ENCODE measurements at places on chromosomes 1 and 21.

GRCh38 chr1:245412306-245412705 lies 257.5 kb downstream of the KIF26B start:
- DNase-seq, result no peak

- DNase-seq, result no peak
Measured at GRCh38 chr1:57003398-57004139, 37.8 kb upstream of the C8B start.

DNA sequence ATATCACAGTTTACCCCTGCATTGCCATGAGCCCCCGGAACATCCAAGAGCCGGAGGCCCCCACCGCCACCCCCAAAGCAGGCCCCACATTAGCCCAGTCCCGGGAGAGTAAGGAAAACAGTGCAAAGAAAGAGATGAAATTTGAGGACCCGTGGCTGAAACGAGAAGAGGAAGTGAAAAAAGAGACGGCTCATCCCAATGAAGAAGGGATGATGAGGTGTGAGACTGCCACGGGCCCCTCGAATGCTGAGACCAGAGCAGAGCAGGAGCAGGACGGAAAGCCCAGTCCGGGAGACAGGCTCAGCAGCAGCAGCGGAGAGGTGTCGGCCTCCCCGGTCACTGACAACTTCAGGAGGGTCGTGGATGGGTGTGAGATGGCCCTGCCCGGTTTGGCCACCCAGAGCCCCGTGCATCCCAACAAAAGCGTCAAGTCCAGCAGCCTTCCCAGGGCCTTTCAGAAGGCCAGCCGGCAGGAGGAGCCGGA lies 532.4 kb downstream of the KIF26B start:
- DNase-seq, result no peak

- DNase-seq, result no peak
Measured at GRCh38 chr1:216793303-216793702, 70.1 kb upstream of the ESRRG start.

GRCh38 chr1:177256153-177257075 lies 85.7 kb downstream of the BRINP2 start:
- DNase-seq, result no peak

DNA sequence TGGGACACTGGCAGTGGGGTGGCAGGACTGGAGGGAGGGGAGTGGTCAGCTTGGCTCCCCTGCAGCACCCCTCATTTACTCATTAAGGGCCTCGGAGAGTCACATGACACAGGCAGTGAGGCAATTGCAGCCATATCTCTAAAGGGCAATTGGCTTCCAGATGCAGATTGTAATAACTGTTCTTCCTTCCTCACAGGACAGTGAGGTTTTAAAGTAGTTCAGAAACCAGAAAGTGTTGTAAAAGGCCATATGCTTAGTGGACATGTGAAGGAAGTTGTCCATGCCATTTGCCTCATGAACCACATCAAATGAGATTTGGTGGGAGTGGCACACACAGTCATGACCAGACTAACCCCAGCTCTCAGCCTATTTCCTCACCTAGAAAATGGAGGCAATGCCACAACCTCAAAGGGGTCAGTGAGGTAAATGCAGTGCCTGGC lies 11.1 kb downstream of the MTX1 start:
- DNase-seq, result no peak

- DNase-seq, result no peak
Measured at GRCh38 chr1:36093226-36093625, 4.5 kb downstream of the ADPRS start.

DNA sequence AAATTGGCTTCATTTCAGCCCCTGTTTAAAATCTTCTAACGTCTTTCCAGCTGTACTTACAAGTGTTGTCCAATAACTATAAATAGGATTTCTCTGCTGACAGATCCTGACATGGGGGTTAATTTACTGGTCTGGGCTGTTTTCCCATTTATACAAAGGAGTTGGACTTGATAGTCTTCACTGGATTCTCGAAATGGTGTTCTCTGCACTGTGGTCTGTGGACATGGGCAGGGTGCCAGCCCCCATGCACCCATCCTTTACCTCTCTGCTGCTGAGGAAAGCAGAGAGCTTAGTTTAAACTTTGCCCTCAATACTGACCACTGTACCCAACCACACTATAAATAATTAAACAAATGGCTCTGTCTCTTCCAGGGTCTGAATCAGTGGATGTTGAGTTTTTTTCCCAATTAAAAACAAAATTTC lies 5.2 kb downstream of the DIO1 start:
- no peak for DNase-seq

DNA sequence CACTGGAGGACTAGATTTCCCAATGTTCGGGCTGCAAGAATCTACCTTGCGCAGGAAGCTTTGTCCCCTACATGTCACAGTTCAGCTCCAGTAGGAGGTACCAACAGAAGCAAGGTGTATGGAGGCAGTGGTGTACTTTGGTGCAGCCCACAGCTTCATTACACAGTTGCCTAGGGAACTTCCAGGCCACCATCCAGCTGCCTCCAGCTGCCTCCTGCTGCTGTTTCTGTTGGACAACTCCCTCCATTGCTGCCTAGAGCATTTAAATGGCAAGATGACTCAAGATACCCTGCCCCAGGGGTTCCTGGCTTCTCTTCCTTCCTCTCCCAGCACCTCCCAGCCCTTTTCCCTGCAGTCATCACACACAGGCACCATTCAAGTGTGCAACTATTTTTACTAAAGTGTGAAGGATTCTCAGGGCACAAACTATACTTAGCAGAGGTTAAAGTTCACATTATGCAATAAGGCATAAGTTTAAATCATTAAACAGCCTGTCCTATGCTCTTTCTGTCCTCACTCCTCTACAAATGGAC lies 39.0 kb upstream of the ATP1A1 start:
- no peak for DNase-seq

- DNase-seq, result no peak
Measured at GRCh38 chr1:53913352-53914033, 19.5 kb downstream of the DIO1 start.

GRCh38 chr21:15793550-15794235 lies 63.9 kb downstream of the USP25 start:
- no peak for DNase-seq

GRCh38 chr1:26239936-26240335 lies 5.9 kb downstream of the CEP85 start:
- DNase-seq, result no peak

DNA sequence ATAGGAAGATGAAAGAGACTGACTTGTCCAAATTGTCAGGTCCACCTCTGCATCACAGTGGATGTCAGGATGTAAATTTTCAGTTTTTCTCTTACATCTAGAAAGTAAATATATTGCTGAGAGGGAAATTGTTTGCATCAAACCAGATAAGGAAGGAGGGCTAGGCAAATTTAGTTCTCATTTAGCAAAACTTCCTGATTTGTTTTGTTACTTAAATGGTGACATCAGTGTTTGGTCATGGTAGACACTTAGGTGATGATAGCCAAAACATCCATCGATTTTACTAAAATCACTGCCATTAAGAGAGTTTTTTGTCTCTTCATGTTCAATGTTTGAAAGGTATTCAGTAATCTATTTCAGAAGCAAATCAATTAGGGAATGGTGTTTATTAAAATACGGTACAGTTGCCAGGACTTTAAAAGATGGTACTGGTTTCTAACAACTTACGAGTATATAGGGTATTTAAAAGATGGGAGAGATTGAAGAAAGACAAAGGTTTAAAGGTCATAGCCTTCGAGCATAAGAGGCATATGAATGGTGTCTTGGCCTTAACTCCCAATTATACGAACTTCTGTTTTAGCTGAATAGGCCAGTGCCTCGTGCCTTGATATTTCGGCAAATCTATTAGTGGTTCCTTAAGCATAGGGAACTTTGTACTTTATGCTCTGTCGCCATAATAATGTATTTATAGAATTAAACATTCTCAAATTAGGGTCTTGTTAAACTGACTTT lies 3.0 kb downstream of the IER5 start:
- DNase-seq, result no peak

- DNase-seq, result peak; percentile 1
Measured at GRCh38 chr1:210143465-210144062, 89.0 kb upstream of the SERTAD4 start.

- no peak for DNase-seq
Measured at GRCh38 chr1:229599218-229599954, 26.5 kb downstream of the TAF5L start.

- no peak for DNase-seq
Measured at GRCh38 chr1:155255243-155256007, at the start of gene ENTREP3. Gene ENTREP3, minus strand, starts transcription at chr1:155255483. Its CDS starts 606 bp downstream, at chr1:155254877.

DNA sequence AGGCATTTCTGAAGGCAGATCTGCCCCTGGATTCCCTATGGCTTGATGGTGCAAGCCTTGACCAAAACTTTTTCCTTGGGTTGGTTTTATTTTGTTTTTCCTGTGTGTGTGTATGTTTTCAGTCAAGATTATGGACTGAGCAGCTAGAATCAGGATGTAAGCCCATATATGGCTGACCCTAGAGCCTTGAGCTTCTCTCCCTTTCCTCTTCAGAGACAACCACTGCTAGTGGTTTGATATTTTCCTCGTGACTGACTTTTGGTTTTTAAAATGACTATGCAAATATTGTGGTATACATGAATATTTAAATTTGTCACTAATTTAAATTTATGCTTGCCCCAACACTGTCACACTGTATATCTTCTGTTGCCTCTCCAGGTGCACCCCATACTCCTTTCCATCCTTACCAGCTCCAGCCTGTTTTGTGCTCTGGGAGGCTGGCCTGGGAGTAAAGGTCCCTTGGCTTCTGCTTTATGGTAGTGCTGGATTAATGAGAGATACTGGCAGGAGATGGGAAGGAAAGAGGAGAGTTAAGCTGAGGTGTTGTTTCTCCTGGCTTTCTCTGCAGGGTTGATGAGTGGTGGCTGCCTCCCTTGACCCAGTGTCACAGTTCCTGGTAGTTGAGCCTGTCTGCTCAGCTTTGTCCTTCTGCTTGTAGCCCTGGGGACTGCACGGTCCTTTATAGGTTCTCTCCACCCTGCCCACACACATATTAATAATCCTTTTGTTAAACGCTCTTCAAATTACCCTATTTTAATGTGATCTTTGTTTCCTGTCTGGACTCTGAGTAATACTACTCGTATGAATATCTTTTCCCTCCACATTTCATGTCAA lies 44.4 kb downstream of the RWDD3 start:
- DNase-seq, result no peak

DNA sequence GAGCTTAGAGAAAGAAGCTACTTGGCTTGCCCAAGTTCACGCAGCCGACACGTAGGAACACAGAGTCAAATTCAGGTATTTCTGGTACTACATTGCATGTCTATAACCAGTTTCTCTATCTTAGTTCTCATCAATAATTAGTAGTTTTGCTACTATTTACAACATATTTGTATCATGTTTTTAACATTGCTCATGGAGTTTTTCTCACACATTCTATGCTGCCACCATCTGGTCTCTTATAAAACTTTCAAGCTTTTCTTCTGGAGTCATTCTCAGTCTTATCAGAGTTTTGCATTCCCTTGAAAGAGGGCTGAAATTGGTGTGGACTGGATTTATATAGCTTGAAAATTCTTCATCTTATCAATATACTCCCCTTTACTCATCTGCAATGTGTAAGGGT lies 118.8 kb upstream of the PALMD start:
- DNase-seq, result no peak

DNA sequence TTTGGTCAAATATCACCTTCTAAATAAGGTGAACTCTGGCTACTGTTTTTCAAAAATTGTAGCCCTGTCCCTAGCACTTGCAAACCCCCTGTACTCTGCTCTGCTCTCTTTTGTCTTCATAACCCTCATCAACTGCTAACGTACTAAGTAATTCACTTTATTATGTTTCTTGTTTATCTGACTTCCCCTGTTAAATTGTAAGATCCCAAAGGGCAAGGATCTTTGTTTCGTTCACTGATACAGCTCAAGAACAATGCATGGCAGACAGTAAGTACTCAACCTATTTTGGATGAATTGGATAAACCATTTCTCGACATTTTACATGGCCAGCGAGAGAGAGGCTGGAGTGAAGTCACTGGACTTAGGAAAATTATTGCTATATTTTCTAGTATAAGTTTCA lies 46.9 kb downstream of the ATP5PF start:
- no peak for DNase-seq

DNA sequence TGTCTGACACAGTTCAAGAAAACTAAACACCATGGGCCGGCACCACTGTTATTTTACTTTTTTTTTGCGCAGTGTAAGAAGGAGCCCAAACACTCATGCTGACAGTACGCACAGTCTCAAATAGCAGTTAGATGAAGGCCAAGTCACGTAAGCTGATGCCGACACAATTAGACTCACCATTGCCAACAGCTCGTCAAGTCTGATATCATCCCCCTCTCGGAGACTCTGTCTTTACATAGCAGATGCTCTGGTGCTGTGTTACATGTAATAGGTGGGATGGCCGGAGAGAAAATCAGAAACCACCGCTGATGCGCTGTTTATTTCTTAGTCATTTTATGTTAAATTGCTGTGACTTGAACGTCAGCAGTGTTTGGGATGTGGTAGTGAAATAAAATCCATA lies 49.3 kb downstream of the TGFB2 start:
- no peak for DNase-seq

DNA sequence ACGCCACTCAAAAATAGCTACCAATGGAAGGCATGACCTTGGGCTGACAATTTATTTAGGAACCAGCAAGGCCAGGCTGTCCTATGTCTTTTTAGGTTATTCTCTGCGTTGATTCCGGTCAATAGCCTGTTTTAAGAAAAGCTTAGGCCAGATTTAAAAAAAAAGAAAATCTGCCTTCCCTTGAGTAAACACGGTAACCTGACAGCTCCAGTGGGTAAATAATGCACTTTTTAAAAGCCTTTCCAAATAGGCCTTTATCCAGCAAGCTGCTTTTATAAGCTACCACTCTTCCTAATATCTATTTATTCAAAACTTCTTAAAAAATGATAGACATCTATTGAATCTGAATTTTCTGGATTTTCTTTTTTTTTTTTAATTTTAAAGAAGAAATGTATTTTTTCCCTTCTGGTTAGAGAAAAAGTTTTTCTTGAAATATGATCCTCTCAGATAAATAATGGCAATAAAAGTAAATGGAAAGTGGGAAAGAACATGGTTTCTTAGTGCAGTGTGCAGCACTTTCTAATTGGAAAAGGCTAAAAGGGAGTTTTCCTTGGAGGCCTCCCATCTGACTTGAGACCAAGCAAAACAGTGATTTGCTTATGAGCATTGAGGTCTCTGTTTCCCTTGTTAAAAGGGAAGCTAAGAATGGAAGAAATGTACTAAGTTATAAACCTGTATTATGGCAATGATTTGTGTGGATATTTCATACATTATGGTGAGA lies 281.0 kb upstream of the RUNX1 start:
- DNase-seq, result no peak

GRCh38 chr1:112368198-112368597 lies 27.8 kb upstream of the CTTNBP2NL start:
- DNase-seq, result no peak

DNA sequence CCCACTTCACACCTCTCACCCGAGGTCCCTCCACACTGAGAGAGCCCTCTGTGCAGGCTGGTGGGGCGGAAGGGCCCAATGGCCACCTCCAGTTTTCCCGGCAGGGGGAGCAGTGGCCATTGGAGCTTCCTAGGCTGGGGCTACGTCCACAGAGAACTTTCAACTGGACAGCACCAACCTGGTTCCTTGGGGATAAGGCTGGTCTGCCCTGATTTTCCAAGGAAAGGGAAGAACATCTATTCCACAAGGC lies 20.3 kb upstream of the LAPTM5 start:
- DNase-seq, result no peak

All from stimulated activated CD8-positive, alpha-beta memory T cell treated with anti-CD3 and anti-CD28 coated beads, Interleukin-4, amount 100 ng/mL, for 1 hour (primary cell).